ENCODE measurements at places on chromosomes 12 and 14.

DNA sequence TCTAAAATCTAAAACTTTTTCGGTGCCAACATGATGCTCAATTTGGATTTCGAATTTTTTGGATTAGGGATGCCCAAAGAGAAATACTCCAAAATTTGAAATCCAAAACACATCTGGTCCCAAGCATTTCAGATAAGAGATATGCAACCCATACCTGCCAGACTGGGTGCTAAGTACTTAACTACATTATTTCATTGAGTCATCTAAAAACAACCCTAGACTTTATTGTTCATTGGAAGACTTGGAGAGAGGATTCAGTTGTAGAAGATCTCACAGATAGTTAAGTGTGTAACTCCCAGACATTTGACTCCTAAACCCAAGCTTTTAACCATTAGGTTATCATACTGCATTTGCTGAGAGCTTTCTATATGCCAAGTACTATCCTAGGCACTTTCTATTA, 102.2 kb downstream of the BCAT1 start:
- DNase-seq = no peak

- no peak for DNase-seq
Observed at GRCh38 chr14:91899213-91899612, 31.9 kb upstream of the TC2N start.

DNA sequence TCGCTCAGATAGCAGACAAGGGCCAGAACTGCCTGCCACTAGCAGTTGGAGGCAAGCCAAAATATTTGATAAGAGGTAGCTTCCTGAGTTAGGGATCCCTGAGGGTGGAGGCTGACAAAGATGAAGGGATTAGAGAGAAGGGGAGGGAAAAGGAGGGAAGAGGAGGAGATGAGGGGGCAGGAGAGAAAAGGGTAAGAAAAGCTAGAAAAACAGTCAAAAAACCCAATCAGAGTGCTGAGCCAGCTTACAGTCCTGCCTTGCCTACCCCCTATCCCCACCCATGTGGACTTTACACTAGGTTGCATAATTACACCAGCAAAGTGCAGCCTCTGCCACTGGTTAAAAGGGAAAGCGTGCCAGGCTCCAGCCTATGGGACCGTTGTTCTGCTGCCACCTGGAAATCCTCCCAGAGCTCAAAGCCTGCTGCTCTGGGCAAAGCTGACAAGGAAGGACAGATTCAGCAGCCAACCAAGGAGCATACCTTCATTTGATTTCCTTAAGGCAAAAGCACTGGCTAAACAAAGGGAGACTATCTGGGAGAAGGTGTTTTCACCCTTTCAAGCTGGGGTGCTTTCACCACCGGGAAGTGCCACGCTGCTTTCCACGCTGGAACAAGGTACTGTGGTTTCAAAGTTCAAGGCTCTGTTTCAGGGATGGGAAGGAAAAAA, 3.8 kb upstream of the NUMB start:
- DNase-seq = peak; percentile 33

GRCh38 chr12:120292661-120293531, at the start of gene RNU4-1:
Gene RNU4-1, minus strand, starts transcription at chr12:120293237.
- peak; percentile 55 for DNase-seq

GRCh38 chr12:26238341-26239121, 43.2 kb downstream of the SSPN start:
- no peak for DNase-seq

GRCh38 chr14:86777963-86778602, 1214.9 kb downstream of the GALC start:
- no peak for DNase-seq

DNA sequence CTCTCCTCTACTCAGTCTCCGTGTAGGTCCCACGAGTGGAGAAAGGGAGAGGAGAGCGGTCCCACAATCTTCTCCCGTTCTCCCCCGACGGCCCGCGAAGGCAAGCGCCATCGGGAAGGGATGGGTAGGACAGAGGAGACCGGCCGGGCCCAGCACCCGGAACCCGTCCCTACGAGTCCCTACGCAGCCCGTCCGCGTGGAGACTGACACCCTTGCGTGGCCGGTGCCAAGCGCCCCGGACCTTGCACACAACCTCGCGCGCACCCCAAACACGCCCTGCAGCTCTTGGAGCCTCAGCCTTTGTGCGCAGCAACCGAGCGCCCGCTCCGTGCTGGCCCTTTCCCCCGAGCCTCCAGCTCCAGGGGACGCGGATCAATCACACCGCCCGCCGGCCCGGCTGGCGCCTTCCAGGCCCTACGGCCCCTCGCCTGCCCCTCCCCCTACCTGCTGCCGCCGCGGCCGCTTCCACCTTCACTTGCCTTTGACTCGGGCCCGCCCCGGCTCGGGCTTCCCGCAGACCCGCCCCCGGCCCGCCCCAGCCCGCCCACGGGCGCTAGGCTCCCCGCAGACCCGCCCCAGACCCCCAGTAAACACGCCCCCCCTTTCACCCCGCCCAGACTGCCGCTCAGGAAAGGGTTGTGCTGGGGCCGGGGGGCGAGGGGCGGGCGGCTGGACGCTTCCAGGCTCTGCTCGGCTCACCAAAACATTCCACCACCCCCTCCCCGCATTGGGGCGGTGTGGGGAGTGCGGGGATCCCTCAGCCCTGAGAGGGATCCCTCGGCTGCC, at the start of gene NDRG2:
Gene NDRG2 (minus strand): TSS at position 477 of the 786 bp plus-strand sequence. CDS start 1,746 bp downstream, outside the sequence.
- peak; percentile 13 for DNase-seq

- no peak for DNase-seq
Observed at GRCh38 chr12:89513544-89513943, 11.1 kb downstream of the GALNT4 start.

GRCh38 chr12:49636979-49637755, 13.8 kb downstream of the PRPF40B start:
- no peak for DNase-seq

DNA sequence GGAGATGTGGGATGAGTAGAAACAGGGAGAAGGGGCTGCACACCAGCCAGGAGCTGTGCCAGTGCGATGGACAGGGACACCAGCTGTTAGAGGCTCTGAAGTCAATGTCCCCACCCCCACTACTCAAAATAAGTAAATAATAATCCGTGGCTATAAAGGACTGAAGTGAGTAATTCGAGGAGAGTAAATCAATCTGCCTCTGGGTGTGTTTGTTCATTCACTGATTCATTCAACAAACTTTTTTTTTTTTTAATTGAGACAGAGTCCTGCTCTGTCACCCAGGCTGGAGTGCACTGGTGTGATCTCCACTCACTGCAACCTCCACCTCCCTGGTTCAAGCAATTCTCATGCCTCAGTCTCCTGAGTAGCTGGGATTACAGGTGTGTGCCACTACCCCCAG, 363.6 kb downstream of the TMEM132D start:
- no peak for DNase-seq

- DNase-seq = no peak
Observed at GRCh38 chr12:132858718-132859266, 28.6 kb downstream of the CHFR start.

GRCh38 chr12:65602610-65603295, 221.5 kb upstream of the HMGA2 start:
- DNase-seq = no peak

DNA sequence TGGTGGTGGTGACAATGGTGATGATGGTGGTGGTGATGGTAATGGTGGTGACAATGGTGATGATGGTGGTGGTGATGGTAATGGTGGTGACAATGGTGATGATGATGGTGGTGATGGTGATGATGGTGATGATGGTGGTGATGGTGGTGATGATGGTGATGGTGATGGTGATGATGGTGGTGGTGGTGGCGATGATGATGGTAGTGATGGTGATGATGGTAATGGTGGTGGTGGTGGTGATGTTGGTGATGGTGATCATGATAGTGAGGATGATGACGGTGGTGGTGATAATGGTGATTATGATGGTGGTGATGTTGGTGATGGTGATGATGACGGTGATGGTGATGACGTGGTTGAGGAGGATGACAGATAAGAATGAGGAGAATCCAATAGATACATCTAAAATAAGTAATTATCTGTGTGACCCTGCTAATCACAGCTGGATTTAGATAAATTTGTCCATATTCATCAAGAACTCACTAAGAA, 170.7 kb upstream of the SFSWAP start:
- DNase-seq = no peak

GRCh38 chr12:101838628-101839323, 8.0 kb upstream of the GNPTAB start:
- no peak for DNase-seq

GRCh38 chr14:73792481-73792880, 59.1 kb upstream of the PTGR2 start:
- DNase-seq = no peak

DNA sequence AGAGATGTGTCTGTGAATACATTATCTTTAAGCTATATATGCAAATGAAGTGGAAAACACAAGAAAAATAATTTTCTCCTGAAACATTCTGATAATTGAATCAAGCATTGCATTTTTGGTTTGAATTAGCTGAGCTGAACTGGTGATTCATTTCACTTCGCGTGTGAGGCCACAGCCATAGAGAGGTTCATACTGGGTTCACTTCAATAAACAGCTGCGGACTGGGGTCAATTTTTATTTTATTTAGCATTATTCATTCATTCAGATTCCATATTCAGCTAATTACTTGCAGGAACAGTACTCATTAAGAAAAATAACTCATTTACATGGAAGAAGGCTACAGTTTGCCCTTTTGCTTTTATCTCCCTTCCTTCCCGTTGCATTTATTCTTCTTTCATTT, 195.2 kb upstream of the LRIG3 start:
- no peak for DNase-seq

DNA sequence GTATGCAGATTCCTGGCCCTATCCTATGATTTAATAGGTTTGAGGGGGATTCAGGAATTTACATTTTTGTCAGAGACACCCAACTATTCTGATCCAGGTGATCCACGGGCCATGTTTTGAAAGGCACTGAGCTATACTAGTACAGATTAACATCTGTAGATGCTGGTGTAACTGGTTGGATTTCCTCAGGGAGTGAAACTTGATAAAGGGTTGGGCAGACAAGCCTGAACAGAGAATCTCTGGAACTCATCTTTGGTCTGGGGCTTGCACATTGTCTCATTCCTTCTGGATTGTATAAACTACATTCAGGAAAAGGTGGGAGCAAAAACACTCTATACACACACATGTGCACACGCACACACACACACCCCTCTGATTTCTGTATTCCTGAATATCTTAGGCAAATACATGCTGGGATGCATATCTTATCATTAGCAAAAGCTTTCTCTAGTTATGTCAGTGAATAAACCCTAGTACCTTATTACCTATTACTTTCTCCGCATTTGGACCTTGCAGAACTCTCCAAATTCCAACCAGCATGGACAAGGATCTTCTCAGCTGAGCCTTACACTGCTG, 104.6 kb downstream of the SLC38A1 start:
- DNase-seq = no peak

- no peak for DNase-seq
Observed at GRCh38 chr12:42084522-42084921, 60.2 kb downstream of the GXYLT1 start.

GRCh38 chr12:71873821-71874220, 34.3 kb downstream of the TBC1D15 start:
- no peak for DNase-seq

DNA sequence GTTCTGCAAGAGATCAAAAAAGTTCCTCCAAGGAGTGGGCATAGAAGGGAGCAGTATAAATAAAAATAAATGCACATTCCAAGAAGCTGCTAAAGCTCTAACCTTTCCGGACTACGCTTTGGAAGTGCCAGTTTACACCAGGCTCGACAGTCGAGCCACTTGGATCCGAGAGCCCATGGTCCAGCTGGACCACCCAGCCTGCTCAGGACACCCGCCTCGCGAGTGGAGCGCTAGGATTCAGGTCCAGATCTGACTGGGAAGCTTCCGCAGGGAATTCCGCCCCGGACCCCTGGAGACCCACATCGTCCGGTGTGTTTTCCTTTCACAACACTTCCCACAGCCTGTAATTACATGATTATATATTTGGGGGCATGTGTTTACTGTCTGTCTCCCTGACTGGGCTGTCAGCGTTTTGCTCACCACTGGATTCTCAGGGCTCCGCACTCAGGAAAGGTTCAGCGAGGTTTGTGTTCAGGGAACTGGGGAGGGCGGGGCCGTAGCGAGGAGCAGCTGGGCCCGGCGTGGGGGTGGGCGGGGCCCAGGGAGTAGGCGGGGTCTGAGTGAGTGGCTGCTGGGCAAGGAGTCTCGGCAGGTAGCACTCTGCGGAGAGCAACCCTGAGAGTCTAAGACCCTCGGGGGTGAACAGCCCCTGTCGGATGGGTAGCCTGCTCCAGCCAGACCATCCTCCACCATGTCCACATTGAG, 52.3 kb upstream of the TMEM263 start:
- DNase-seq = peak; percentile 84

DNA sequence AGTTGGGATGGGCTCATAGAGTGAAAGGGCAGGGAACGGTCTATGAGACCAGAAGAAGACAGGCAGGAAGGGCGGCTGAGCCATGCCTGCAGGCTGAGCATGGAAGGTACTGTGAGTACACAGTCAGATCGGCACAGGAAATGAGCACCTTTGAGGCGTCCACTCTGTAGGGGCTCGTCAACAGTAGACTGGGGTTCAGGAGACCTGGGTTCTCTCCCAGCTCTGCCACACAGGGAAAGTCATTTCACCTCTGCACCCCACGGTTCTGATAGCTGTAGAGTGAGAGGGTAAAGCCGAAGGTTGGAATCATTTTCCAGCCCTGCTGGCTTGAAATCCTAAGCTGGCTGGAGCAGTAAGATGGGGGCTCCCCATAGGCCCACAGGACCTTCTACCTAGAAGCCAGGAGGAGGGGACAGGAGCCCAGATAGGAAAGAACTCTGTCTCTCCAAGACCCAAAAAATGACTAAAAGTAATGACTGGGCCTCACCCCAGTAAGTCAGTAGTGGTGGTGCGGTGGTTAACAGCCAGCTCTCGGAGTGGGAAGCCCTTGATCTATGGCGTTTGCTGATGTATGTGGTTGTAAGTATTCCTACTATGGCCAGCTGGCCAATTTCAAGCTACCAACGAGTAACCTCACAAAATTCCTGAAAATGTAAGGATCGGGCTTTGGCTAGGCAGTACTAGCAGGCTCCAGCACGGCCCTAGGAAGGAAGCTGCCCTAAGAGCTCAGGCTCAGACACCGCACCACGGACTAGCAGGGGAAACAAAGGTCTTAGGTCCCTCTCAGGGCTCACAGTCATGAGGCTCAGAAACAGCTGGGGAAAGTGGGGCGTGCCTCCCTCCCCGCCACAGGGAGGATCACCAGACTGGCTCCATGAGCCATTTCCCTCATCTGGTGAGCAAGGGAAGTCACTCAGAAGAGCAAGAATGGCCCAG, 10.3 kb upstream of the CD27 start:
- no peak for DNase-seq

- DNase-seq = no peak
Observed at GRCh38 chr12:52233462-52234207, 592 bp downstream of the KRT7 start.

- DNase-seq = peak; percentile 53
Observed at GRCh38 chr14:53151523-53152183, 1.5 kb downstream of the DDHD1 start.

- peak; percentile 61 for DNase-seq
Observed at GRCh38 chr12:77591959-77592743, 238.5 kb upstream of the NAV3 start.

DNA sequence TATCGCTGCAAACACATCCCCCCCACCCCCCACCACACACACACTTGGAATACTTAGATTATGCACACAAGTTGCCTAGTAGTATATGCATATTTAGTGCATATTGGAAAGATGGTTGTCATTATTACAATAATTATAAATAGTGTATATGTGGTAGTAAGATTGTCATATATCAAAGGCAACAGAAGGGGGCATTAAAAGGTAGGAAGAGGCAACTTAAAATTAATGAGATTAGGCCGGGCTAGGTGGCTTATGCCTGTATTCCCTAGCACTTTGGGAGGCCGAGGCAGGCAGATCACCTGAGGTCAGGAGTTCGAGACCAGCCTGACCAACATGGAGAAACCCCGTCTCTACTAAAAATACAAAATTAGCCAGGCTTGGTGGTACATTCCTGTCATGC, 52.1 kb downstream of the GSC start:
- no peak for DNase-seq

GRCh38 chr12:65192963-65193516, 23.7 kb downstream of the LEMD3 start:
- DNase-seq = no peak

All from NCI-H187 (cell line).